Stimulated activated CD4-positive, alpha-beta T cell treated with anti-CD3 and anti-CD28 coated beads, Interleukin-1b, Interleukin-23, amount 100 ng/mL, for 24 hours (primary cell): ENCODE measurements at places on chromosomes 7 and 10.

DNA sequence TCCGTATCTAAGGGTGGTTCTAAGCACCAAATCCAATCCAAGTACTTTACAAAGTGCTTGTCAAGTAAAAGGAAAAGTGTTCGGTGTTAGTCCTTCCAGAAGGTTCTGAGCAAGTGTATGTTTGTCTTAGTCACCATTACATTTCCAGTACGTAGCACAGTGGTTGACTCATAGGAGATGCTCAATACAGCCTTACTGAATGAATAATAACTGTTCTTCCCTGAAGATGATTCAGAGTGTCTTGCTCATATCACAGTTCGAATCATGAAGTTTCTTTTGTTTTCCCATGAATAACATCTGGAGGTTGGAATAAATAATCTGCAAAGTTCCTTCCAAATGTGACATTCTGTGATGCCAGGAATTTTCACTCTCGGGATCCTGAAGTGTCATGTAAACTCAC, 53.4 kb downstream of the WNT2 start:
- no peak for DNase-seq

DNA sequence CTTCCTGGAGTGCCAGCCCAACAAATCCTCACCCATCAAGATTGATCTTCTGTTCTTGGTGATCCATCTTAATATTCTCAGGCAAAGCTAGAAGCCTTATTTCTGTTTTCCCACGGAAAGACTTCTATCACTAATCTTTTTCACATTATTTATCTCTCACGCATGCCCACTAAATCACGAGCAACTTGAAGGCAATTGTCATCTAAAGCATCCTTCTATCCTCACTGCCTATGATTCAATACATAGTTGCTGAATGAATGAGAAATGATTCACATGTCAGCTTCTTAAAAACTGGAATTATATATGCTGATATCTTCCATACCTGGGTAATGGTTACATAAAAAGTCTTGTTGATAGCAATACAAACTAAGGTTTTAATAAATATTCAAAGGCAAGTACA, 12.6 kb upstream of the COL1A2 start:
- DNase-seq, result no peak

- no peak for DNase-seq
These were observed 24.8 kb upstream of the FFAR4 start for GRCh38 chr10:93541402-93542357.

DNA sequence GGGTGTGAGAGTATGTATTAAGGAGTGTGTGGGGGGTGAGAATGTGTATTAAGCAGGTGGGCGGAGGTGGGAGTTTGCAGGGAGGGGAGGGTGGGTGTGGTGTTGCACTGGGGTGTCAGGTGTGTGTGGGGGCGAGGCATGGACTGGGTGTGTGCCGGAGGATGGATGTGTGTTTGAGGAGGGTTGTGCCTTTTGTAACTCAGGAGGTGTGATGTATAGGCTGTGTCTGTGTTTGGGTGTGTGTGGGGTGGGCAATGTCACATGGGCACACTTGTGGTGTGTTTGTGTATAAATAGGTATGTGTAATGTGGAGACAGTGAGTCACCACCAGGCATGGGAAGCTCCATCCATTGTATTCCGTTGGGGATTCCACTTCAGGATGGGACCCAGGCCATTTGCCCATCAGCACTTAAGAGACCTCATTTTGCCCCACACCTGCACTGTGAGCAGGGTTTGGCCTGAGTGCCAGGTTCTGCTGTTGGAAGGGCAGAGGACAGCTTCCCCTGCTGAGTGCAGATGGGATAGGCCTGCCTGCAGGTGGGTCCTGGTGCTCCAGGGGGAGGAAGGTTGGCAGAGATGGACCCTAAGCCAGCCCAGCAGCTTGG, 5.8 kb downstream of the UNC5B start:
- DNase-seq, result no peak

- DNase-seq, result no peak
These were observed 44.3 kb downstream of the HOXA1 start for GRCh38 chr7:27051451-27051850.

DNA sequence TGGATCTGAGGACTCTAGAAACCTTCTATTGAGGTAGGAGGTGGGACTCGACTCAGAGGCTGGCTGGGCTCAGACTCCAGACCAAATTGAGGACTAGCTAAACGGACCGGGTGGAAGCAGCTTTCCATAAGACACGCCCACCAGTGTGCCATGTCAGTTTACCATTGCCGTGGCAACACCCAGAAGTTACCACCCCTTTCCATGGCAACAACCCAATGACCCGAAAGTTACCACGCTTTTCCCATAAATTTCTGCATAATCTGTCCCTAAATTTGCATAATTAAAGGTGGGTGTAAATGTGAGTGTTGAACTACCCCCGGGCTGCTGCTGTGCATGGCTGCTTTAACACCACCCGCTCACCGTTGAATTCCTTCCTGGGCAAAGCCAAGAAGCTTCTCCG, 58.9 kb downstream of the MICALL2 start:
- DNase-seq, result no peak

GRCh38 chr10:38016354-38016753, 5.9 kb downstream of the ZNF33A start:
- no peak for DNase-seq

DNA sequence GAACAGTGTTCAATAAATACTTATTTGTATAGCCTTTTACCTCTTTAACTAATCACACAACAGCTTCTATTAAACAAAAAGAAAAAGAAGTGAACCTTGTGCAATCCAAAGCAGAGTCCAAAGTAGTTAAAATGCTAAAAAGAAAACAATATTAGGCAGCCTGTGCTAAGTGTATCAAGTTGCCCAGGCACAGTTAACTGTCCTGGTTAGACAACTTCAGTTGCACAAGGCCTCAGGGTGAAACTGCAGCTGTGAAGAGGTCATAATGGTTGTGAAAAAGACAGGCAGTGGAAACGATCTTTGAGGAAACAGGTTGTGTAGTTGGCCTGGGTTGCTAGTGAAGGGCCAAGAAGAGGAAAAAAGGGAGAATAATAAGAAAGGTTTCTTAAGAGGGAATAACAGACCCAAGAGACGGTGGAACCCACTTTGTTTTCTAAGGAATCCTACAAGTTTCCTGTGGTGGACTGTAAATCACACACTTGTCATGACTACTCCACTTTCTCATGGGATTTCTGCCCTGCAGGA, 6.0 kb upstream of the CROT start:
- no peak for DNase-seq

GRCh38 chr7:23017309-23017708, 3.4 kb upstream of the HYCC1 start:
- no peak for DNase-seq

DNA sequence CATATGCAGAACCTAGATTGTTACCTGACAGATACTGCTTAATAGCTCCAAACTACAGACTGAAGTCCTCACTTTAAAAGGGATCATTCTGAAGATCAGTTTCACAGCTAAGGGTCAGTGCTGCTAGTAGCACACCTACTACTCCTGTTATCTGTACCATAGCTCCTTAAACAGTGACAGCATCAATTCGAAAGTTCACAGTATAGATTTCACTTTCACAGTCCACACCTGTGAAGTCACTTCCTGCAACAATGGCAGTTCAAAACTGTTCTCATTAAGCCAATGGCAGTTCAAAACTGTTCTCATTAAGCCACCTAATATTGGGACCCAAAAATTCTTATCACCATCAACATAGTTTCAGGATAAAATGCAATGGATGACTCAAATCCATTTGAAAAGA, 10.7 kb upstream of the FHIP2A start:
- no peak for DNase-seq

GRCh38 chr10:79336276-79336675, 11.0 kb upstream of the PPIF start:
- DNase-seq, result no peak

DNA sequence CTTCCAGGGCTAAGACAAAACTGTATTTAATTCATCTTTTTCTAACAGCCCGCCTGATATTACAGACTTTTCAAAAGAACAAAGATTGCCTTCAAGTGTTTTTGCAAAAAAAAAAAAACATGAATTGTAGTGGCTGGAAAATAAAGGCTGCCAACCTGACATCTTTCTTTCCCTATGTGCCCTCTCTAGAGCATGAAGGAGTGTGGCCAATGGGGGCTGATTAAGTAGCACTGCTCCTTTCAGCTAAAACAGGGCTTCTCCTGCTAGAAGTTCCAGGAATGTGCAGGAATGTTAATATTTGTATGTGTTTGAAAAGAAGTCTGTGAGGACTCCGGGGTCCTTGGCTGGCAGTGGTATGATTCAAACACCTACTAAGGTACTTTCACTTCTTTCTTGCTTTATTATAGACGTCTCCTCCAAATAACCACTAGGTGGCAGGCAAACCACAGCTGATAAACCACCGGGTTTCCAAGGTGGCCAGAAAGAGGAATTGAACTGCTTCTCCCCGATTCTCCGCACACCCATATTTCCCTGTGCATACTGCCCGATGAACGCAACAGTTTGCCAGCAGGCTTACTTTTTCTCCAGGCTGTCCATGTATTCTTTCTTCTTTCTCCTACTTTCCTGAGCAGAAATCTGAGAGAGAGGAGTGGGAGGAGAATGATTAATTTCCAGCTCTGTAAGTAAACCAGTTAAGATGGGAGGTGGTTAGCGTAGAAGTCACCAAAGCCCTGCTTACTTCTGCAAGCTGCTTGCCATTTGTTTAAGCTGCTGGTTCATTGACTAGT, 56.8 kb upstream of the DGKI start:
- DNase-seq, result no peak

DNA sequence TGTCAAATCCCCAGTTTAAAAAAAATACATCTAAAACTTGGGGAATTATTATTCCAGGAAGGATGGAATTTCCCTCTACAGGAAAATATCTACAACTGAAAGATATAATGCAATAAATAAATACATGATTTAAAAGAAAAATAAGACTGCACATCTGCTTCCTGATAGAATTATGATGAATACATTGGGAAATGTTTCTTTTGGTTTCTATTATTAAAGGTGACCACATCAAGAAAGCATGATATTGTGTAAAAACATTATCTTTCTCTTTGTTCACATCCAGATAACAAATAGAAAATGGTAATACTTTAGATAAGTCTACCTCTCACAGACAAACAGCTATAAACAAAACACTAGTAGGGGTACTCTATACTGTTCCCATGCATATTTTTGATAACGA, 19.2 kb downstream of the SEMA3D start:
- DNase-seq, result no peak

GRCh38 chr10:7409045-7409731, 1.6 kb downstream of the SFMBT2 start:
- DNase-seq, result no peak

DNA sequence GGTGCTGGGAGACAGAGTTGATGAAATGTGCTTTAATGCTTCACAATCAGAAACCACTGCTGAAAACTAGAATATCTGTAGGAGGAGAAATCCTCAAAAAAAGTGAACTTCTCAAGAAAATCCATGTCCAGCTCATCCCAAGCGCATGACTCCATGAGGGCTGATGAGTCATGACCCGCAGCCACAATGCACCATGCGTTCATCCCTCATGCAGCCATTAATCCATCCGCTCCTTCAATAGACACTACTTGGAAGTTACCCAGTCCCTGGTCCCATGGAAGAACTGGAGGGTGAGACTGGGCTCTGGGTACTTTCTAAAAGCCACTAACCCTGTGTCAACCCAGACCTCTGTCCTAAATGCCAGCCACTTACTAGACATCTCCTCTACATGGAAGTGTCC, 24.4 kb downstream of the TMEM273 start:
- DNase-seq, result no peak

GRCh38 chr7:28362812-28363211, 49.5 kb upstream of the CREB5 start:
- no peak for DNase-seq

DNA sequence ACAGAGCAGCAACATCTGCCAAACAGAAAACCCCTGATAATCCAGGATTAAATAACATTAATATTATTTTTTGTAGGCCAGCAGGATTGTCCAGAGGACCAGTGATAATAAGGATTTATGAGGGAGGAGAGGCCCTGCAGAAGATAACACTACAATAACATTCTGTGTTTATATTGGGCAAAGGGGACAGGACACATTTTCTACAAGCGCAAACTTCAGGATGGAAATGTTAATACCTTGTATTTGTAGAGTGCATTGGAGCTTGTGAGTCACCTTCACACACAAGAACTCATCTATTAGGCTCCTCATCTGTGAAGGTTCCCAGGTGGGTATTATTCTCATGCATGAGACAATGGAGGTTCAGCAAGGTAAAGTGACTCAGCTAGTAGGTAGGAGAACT, 51.0 kb downstream of the BAMBI start:
- no peak for DNase-seq

GRCh38 chr7:87912121-87912520, 21.9 kb upstream of the ADAM22 start:
- no peak for DNase-seq

DNA sequence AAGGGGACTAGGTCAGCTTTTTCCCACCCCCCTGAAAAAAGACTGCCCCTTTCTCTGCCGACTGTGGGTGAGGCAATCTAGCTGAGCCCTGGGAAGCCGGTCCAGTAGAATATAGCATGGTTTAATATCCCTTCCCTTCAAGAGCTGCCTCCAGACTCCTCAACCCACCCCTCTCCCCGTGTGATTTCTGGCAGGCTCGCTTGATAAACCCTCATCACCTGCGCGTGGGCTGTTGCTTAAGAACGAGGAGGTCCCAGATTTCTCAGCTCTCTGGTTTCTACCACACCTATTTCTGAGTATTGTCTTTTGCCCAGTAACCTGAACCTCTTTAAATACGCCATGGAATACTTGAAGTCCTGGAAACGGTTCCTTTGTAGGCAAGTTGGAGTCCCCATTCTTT, 2.0 kb upstream of the LRRC4 start:
- DNase-seq, result no peak

DNA sequence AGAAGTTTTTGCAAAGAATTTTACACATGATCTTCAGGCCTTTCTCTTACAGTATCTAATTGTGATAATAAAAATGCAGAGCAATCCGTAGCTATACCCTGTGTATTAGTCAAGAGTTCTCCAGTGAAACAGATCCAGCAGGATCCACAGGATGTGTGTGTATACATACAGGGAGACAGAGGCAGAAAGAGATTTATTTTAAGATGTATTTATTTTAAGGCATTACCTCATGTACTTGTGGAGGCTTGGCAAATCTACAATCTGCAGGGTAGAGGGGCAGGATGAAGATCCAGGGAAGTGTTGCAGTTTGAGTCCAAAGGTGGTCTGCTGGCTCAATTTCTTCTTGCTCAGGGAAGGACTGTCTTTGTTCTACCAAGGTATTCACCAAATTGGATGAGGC, 41.7 kb downstream of the ARHGAP12 start:
- DNase-seq, result no peak

- DNase-seq, result no peak
These were observed 231.6 kb downstream of the ADK start for GRCh38 chr10:74382663-74383062.

- DNase-seq, result no peak
These were observed 7.9 kb upstream of the CYREN start for GRCh38 chr7:135178364-135178763.

GRCh38 chr10:58143944-58144343, 123.8 kb downstream of the IPMK start:
- DNase-seq, result no peak

- DNase-seq, result no peak
These were observed 354.2 kb downstream of the DNAJB6 start for GRCh38 chr7:157690833-157691585.

- no peak for DNase-seq
These were observed 100.8 kb upstream of the STK17A start for GRCh38 chr7:43481902-43482678.

- no peak for DNase-seq
These were observed 8.0 kb upstream of the ZMIZ1 start for GRCh38 chr10:79060641-79061255.

- DNase-seq, result no peak
These were observed 836 bp downstream of the DPYSL4 start for GRCh38 chr10:132187430-132188138.
